Astrocyte (in vitro differentiated cells and primary cell): ENCODE measurements at places on chromosomes 2 and 18. TPM values are rescaled to one million over a fixed set of nuclear protein-coding genes. Genes with fewer than 3 reads are reported as not detected.
A peak's percentile ranks its signal among the peaks of the same experiment; 100 is the strongest.

DNA sequence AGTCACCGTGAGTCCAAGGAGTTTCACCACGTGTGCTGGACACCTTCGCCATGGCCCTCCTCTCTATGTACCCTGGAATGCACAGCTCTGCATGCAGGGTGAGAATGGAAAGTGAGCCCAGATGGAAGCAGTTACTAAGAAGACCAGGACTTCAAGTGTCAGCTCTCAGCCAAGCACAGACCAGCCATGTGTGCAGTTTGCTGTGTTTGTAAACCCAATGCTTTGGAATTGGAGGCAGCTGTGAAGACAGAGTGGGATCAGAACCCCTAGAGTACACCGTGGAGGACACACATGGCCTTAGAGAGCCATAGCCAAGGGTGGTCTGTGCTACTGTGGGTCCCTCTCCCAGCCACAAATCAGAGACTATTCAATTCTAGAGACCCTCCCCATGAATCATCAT, 655.5 kb upstream of the ID2 start:
- no peaks in the 10 kb centered on the region for H3K27me3 ChIP-seq
- H3K36me3 ChIP-seq = no peaks in the 10 kb centered on the region
- no peak overlapping the region for H3K27ac ChIP-seq
- DNase-seq = no peak
- no peaks in the 10 kb centered on the region for H3K4me1 ChIP-seq

DNA sequence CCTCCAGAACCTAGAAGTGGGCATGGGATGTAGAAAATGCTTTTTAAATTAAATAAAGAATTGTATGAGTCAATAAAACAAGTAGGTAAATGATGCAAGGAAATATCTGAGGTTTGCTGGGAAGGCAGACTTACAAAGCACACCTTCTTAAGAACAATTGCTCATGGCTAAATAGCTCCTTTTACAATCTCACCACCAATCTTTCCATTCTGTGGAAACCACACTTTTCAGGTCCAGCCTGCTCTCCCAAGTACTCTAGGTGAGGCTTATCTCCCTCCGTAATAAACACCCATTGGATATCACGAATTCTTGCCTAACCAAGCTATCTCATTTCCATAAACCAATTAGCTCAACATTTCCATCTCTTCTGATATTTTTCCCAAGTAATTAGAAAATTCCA, 91.5 kb upstream of the SLC8A1 start:
- H3K4me3 ChIP-seq = no peak overlapping the region
- H3K36me3 ChIP-seq = no peaks in the 10 kb centered on the region
- H3K27ac ChIP-seq = no peak overlapping the region
- H3K4me1 ChIP-seq = no peaks in the 10 kb centered on the region
- no peaks in the 10 kb centered on the region for H3K27me3 ChIP-seq
- no peak for DNase-seq

DNA sequence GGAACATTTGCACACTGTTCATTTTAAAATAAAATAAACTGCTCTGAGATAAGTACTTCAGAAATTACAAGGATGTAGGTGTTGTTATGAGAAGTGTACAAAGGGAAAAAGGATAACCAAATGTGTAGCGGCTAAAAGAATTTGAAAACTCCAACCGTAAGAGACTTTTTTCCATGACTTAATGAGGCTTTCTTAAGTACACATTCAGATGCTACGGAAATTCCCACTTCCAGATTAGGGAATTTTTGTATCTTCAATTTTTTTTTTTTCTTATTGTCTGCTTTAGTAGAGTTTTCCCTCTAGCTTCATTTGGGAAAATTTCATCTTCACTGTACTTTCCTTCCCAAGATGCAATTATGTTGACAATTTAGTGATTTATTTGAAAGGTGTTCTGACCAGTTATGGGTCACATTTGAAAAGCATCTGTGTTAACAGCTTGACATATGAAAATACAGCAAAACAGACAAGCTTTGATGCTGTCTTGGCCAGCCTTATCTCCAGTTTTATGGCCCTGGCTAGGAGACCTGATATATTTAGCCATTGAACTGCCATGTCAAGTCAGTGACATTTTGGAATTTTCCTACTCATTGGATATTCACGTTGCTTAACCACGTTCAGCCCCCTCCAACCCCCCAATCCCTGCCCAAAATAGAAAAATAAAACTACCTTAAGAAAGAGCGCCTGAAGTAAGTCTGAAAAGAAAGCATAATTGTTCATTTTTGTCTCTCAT, 105.6 kb downstream of the FEZ2 start:
- peaks cover 9% of the 10 kb centered on the region for H3K36me3 ChIP-seq
- no peaks in the 10 kb centered on the region for H3K27me3 ChIP-seq
- DNase-seq = peak; percentile 93
- H3K27ac ChIP-seq = peak overlapping the region; percentile 64
- no peak overlapping the region for H3K4me3 ChIP-seq

GRCh38 chr18:62089174-62089573, 97.7 kb downstream of the PIGN start:
- no peak for DNase-seq
- H3K4me1 ChIP-seq = no peaks in the 10 kb centered on the region
- no peak overlapping the region for H3K27ac ChIP-seq
- peaks cover 3% of the 10 kb centered on the region for H3K36me3 ChIP-seq

DNA sequence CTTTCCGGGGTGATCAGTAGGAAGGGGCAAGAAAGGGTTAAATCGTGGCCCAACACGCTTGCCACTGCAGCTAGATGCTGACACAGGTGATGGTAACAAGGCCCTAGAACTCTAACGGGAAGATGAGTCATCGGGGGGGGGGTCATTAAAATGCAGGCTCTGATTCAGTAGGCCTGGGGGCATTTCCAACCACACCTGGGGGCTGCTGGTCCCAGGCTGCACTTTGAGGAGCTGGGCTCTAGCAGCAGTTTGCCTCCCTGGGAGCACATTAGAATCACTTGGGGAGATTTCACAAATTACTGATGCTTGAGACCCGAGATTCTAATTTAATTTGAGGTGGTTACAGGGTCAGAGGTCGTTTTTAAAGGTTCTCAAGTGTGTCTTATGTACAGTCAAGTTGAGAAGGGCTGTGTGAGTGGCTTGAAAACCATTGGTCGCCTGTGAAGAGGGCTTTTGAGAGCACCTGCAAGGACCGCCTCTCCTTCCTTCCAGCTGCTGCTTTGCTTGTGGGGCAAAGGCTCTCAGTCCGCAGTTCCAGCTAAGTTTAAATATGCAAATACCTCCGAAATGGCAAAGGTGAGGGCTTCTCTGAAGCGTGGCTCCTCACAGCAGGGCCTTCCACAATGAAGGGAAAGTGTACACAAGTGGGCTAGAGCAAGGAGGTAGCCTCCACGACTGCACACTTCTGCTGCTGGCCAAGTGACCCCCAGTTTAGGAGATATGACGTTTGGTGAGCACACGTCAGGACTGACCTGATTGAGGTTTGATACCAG, 128.0 kb upstream of the MSH6 start:
- peaks cover 10% of the 10 kb centered on the region for H3K27me3 ChIP-seq
- H3K4me3 ChIP-seq = no peak overlapping the region
- H3K36me3 ChIP-seq = no peaks in the 10 kb centered on the region
- H3K4me1 ChIP-seq = peaks cover 8% of the 10 kb centered on the region
- H3K27ac ChIP-seq = no peak overlapping the region

The COL5A2 gene
- 429 and 580 TPM in 2 replicates for total RNA-seq

The SERPINB10 gene
- total RNA-seq = not detected in 2 replicates

The SIX3 gene
- total RNA-seq = 0.48 and 1.7 TPM in 2 replicates
